ENCODE measurements at places on chromosomes 12 and 14.

DNA sequence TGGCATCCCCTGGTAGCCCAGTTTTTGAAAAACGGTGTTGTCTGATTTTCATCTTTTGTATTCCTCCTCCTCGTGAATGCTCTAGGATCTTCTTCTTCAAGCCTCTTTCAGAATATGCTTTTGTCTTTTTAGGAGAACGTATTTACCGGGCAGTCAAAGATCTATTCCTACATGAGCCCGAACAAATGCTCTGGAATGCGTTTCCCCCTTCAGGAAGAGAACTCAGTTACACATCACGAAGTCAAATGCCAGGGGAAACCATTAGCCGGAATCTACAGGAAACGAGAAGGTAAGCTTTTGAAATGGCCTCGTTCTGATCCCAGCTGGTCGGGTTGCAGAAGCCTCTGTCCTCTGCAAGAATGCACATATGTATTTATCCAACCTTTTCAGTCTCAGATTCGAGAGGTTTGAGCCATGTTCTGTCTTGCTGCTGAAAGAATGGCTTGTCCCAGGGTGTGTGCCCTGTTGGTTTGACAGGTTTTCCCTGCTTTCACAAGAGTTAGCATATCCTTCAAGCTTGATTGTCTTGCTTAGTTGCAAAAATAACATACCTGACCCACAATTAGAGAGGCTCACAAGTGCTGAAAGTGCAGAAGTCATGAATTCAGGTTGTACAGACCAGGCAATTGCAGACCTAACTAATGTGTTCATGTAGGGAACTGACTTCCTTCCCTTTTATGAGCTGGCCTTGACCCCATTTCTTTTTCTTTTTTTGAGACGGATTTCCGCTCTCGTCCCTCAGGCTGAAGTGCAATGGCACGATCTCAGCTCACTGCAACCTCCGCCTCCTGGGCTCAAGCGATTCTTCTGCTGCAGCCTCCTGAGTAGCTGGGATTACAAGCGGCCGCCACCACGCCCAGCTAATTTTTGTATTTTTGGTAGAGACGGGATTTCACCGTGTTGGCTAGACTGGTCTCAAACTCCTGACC is 6.8 kb downstream of the KMT5A start:
- no peak for DNase-seq

DNA sequence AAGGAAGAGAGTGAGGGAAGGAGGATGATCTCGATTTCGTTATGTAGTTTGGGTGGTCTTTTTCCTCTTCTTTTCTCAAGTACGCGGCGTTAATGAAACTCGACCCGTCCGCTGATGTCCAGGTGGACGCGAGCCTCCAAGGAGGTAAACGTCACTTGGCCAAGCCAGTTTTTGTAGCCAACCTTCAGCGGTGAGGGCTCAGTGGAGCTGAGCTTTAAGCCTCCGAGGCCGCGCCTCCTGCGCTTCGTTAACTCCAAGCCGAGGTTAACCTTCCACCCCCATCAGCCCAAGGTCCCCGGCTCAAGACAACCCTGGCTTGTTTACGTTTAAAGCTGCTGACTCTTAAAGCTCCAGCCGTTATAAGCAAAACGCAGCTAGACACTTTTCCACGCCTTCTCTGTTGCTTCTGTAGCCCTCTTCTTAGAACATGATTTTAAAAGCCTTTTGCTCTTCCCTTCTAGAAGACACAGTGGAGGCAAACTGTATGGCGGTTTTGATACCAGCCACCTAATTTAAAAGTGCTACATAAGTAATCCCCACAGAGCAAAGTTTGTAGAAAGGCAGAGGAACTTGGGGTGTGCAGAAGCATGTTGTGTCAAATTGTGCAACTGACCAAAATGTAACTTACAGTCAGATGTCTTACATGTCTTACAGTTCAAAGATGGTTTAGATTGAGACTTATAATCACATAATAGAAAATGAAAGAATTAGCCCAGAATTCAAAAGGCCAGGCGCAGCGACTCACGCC is 923 bp upstream of the ITPR2 start:
- no peak for DNase-seq

GRCh38 chr12:21644516-21644915 is 13.1 kb downstream of the LDHB start:
- no peak for DNase-seq

- DNase-seq, result no peak
Measured at GRCh38 chr14:59086241-59086882, 102.1 kb upstream of the DAAM1 start.

- DNase-seq, result no peak
Measured at GRCh38 chr12:17778242-17778641, 311.8 kb downstream of the RERGL start.

DNA sequence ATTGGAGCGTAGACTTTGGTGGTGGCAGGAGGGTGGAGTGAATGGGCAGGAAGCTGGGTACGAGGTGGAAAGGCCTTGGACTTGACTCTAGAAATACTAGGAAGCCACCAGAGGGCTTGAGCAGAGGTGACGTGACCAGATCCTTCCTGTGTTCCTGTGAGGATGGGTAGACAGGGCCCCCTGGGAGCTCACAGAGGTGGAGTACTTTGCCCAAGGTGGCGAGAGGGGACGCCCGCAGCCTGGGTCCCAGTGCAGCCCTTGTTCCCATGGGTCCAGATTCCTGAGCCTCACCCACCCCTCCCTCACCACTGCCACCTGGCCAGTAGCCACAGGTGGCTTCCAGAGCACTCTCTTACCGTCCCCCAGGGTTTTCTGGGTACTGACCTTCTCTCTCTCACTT is 89.8 kb downstream of the KIF26A start:
- no peak for DNase-seq

- DNase-seq, result no peak
Measured at GRCh38 chr14:73025544-73025943, 1.4 kb downstream of the ZFYVE1 start.

GRCh38 chr14:53247596-53248370 is 94.7 kb upstream of the DDHD1 start:
- DNase-seq, result peak; percentile 53

GRCh38 chr14:23436327-23437132 is 1.1 kb upstream of the MYH7 start:
- DNase-seq, result no peak

DNA sequence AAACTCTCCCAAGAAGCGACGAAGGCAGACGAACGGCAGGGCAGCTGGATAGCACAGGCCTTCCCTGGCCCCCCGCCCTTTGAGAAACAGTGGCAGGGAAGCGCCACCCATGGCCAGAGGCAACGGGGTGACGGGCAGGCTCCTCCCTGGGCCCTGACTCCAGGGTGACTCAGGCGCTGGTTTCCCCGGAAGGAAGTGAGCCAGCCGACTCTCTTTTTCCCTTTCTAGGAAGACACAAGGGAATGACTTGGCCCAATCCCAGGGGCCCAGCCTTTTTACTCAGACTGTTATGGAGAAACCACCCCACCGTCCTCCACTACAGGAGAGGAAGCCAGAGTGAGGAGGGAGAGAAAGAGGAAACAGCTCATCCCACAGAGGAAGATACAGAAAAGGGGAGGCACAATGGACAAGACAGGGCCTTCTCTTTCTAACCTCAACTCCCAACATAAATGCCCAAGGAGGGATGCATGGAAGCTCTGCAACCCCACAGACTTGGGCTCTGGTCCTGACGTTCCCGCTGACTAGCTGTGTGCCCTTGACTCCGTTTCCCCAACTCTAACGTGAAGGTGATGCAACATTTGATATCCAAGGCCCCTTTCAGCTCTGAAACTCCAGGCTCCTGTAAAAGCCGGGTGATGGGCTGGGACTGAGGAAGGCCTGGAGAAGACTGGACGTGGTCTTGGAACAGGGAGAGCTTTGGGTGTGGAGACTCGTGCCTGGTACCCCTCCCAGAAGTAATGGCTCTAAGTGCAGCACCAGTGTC is 27.9 kb downstream of the ACTN1 start:
- no peak for DNase-seq

GRCh38 chr14:85038526-85039352 is 491.2 kb upstream of the FLRT2 start:
- no peak for DNase-seq

GRCh38 chr12:40853221-40853620 is 161.0 kb downstream of the CNTN1 start:
- no peak for DNase-seq

Measured in NCI-H2107 (cell line).